ENCODE measurements at places on chromosomes 5 and 9.

- DNase-seq = peak; percentile 38
Observed at GRCh38 chr5:135565725-135566421, 12.9 kb downstream of the CXCL14 start.

DNA sequence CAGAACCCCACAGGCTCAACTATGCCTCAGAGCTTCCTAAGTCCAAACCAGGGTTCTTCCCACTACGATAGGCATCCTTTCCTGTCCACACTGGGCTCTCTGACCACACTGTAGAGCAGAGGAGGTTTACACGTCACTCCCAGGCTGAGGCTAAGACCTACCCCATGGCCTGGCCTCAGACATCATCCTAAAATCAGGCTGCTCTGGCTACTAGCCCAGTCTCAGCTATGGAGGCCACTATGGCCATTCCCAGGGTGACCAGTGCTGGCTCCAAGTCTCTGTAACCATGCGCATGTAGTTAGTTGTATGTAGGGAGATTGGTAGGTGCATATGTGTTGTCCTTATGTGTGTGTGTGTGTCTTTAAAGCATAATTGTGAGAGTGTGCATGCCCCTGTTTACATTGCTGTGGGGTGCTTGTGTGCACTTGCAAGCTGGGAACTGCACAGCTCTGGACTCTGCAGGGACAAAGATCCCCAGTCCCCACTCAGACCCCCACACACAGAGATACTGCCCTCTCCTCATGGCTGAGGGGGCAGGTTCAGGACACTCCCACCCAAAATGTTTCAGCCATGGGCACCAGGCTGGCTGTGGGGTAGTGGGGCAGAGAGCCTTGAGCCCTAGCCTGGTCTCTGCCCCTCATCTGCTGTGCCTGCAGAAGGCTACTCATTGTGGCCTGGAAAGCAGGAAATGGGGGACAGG is 12.3 kb downstream of the PDLIM4 start:
- no peak for DNase-seq

DNA sequence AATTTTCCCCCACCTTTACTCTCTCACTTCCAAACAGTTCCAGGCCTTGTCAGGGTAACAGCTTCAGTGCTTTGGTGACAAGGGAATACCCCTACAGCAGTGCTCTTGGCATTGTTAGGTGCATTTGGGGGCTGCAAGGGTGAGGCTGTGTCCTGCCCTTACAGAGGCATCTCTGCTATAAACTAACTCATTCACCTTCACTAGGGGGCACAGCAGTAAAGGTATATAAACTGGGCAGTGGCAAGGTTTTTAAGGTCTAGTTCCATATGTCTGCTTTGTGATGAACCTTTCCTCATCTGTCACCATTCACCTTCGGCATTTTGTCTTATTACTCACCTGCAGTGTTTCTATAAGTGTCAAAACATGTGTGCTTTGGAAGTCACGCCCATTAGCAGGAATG is 79.1 kb upstream of the GPR151 start:
- no peak for DNase-seq

GRCh38 chr9:70052768-70053167 is 9.1 kb downstream of the MAMDC2 start:
- DNase-seq = no peak

GRCh38 chr5:166286832-166287231 is 2004.6 kb upstream of the WWC1 start:
- DNase-seq = no peak

DNA sequence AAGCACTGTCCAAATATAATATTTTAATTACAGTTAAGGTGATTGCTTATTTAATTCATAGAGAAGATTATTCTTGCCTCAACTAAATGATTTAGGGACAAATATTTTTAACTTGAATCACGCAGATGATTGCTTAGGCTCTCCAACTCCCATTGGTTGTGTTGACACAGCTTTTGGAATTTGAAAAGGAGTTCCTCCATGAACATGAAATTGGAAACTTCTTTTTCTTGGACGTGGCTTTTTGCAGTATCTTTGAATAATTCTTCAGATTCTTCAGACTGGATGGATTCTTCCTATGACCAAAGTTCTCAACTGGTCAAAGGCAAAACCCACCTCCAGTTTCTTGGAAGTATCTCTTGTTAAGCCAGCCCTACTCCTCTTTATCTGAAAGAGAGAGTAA is 456.4 kb upstream of the KLF4 start:
- DNase-seq = no peak

- DNase-seq = no peak
Observed at GRCh38 chr5:65823845-65824445, 101.9 kb downstream of the NLN start.

GRCh38 chr5:135016861-135017290 is 17.2 kb downstream of the PITX1 start:
- DNase-seq = no peak

DNA sequence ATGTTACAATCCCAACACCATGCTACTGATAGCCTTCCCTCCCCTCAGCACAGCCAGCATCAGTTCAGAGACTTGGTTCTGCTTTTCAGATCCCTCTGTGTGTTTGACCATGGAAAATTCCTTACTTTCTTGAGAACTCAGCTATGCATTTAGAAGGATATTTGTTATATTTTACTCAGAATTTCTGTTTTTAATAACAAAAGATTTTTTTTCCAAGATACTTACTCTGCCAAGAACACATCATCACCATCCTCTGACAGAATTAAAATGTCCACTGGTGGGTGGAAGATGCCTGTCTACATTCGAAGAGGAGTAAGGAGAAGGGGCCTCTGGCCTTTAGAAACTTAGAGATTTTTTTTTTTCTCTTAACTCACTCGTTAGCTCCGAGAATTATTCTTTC is 56.1 kb upstream of the CKMT2 start:
- DNase-seq = no peak

Measured in stimulated activated CD4-positive, alpha-beta T cell treated with anti-CD3 and anti-CD28 coated beads, TNF-alpha, amount 100 ng/mL, for 4 hours (primary cell).